ENCODE measurements at places on chromosomes 2 and 18. TPM values are rescaled to one million over a fixed set of nuclear protein-coding genes. Genes with fewer than 3 reads are reported as not detected.
A peak's percentile ranks its signal among the peaks of the same experiment; 100 is the strongest.

Gene PLEK
- total RNA-seq = not detected

Gene LHCGR
- not detected for total RNA-seq

Gene PROKR1
- total RNA-seq = 0.12 TPM

DNA sequence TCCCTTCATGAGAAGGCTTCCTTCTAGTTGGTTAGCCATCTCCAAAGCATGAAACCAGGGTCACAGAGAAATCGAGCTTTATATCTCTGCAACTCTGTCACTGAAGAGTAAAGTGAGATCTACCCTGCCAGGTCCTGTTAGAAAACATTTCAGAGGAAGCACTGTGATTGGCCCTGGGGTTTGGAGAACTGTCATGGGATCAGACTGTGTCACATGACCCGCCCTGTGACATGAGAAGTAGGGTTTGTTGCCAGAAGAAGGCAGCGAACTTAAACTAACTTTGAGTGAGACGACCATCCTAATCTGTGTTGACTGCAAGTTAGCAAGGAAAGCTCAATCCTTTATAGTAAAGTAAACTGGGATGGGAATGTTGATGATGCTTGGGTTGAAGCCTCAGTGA is 55.5 kb downstream of the SLC9A2 start:
- H3K27ac ChIP-seq = no peak overlapping the region
- H3K4me1 ChIP-seq = no peaks in the 10 kb centered on the region

DNA sequence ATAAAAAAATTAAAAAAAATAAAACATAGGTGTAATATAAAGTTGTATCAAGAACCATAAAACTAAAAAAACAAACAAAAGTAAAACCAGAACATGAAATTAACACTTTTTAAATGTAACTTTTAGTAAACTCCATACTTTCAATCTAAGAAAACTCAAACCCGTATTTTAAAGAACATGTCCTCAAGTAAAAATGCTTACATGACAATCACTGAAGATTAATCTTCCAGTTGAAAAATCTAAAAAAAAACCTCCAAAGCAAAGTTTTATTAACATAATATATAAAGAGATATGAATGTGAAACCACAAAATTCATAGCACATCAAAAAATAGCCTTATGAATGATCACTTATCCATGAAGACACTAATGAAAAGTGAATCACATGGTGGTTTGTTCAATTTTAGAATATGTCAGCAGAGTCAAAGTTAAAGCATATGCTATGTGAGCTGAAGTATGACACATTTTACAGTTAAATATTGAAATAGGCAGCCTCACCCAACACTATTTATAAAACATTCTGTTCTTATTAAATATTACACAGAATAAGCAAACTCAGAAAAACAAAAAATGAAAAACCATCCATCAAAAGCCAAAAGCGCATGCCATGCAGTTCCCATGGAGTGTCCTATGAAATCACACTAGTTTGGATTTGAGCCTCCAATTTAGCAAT is 23.1 kb upstream of the CHAC2 start:
- H3K36me3 ChIP-seq = peaks cover 6% of the 10 kb centered on the region
- no peaks in the 10 kb centered on the region for H3K4me1 ChIP-seq
- no peak overlapping the region for H3K27ac ChIP-seq
- no peak for DNase-seq

- H3K27me3 ChIP-seq = no peaks in the 10 kb centered on the region
- no peaks in the 10 kb centered on the region for H3K36me3 ChIP-seq
- DNase-seq = no peak
- no peak overlapping the region for H3K4me3 ChIP-seq
- peak overlapping the region; percentile 90 for H3K27ac ChIP-seq
- H3K4me1 ChIP-seq = peaks cover 12% of the 10 kb centered on the region
These were observed 67.9 kb downstream of the SLC9A4 start for GRCh38 chr2:102540882-102541281.

Data from progenitor cell of endocrine pancreas (in vitro differentiated cells).